A549 (cell line): ENCODE measurements at places on chromosomes 5 and 9.

DNA sequence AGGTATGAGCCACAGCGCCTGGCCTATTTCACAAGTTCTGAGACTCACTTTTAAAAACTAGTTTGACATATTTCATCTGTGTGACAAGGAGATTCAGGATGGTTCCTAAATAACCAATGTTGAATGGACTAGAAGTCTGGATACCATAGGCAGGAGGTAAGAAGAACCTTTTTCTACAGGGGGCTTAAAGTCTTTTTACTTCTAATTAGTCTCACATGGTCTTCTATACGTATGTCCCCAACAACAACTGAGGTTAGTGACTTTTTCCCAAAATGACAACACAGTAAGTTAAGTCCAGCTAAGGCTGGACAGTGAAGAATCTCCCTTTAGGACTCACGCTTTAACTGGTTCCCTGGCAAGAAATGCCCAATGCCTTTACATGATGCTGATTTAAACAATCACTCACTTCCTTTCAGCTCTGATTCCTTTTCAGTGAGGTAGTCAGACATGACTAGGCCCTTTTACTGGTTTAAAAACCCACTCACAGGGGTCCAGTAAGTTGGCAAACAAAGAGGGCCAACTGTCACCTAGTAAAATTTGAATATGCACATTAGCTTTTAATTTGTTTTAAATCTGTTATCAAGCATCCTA, 12.1 kb upstream of the HAUS6 start:
- DNase-seq = no peak

GRCh38 chr9:118473521-118473920, 769.3 kb downstream of the TLR4 start:
- DNase-seq = no peak

DNA sequence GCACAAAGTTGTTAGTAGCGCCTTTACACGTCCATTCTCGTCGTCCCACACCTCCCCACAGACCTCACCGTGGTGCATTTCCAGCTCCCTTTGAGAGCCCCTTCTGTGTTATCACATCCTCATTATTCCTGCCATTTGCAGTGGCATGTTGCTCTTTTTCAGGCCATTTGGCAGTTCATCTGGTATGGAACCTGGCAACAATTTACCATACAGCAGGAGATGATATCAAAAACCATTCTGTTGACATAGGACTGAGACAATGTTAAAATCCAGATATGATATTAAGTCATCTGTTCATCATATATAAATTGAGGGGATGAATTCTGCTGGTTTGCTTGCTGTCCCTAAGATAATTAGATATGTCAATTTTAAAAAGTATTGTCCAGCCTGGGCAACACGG, 83.0 kb downstream of the TMEM174 start:
- DNase-seq = no peak

DNA sequence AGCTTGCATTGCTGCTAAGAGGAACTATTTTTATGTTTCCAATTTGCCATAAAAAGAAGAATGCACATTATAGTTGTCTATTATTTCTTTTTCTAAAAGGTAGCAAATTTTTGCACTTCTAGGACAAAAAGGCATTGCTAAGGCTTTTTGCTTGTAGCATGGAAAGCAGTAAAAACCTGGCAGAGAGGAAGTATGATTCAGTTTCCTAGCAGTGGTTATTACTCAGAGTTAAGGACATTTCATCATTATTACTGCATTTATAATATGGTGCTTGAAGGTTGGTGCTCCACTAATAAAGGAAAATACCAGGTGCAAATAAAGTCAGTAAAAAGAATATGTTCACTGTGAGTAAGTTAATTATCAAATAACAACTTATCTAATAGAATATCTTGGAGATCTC, 179.8 kb upstream of the PLPPR1 start:
- no peak for DNase-seq

DNA sequence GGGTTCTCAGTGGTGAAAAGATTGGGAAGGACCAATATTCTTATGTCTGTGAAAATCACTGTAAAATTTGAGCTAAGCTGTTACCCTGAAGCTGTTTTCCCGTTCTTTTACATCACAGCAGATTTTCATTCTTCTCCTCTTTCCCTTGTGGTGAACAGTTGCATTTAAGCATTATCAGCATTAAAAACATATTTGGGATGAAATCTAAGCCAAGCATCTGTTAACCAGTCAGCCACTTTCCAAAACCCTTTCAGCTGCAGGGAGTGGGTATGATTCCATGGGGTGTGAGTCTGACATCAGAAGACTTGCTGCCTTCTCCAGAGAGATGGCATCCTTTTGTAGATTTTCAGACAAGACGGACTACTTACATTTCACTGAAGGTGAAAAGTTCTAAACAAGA, 97.2 kb downstream of the TRIO start:
- no peak for DNase-seq

DNA sequence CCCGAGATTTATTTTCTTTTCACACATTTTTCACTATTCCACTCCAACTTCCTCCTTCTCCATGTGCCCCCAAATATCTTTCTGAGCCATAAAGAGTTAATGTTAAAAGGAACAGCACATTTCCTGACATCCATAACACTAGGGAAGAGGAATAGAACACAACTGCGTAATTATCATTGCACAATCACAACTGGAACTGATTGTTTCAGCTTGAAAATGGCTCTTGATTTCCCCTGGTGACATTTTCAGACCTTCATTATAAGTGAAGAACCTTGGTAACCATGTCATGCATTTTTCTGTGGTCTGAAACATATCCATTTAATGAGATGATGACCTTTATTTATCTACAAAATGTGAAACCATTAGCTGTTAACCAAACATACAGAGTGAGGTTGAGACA, 82.4 kb downstream of the PCSK1 start:
- DNase-seq = no peak

DNA sequence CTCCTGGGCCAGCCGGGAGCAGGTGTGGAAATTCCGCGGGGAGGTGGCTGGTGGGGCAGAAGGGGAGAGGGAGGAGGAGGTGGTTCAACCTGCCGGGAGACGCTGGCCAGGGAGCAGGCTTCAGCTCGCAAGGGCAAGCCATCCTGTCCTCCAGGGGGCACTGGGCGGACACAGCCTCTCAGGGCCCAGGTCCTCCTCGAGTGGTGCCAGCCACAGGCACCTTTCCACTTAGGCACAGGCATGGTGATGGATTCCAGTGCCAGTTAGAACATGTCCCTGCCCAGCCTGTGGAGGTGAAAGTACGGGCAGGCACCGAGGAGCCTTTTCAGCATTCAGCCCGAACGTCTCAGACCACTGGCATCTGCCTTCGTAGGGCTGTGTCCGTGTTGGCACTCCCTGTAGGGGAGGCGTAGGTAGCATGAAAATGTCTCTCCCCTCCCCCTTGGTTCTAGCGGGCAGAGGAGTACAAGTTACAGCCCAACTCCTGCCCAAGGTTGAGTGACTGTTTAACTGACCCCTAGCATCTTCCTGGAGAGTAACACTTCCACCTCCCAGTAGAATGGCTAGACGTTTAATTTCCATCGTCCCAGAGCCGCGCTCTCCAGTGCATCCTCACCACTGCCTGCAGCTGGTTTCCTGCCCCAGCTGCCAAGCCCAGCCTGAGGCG, 48.9 kb downstream of the DAB2IP start:
- peak; percentile 58 for DNase-seq
